ENCODE measurements at places on chromosomes 13 and 19. TPM values are rescaled to one million over a fixed set of nuclear protein-coding genes. Genes with fewer than 3 reads are reported as not detected.
A peak's percentile ranks its signal among the peaks of the same experiment; 100 is the strongest.

- DNase-seq: no peak
Observed at GRCh38 chr13:95741584-95742563, 64.9 kb downstream of the DNAJC3 start.

DNA sequence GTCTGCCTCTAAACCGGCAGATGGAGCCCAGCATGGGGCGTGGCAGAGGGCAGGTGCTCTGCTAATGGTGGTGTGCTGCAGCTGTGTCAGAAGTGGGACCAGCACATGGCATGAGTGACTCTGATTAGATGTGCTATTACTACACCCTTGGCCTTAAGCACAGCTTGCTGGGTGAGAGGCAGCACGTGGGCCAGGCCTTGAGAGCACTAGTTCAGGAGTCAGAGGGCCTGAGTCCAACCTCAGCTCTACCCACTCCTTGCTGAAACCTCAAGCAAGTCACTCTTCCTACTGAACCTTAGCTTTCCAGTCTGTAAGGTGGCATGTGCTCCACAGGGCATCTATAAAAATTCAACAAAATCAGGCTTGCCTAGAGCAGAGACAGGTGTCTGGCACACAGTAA lies 22.7 kb downstream of the AKT2 start:
- DNase-seq: no peak

GRCh38 chr13:28121224-28121623 lies 17.1 kb upstream of the PAN3 start:
- no peak for DNase-seq

DNA sequence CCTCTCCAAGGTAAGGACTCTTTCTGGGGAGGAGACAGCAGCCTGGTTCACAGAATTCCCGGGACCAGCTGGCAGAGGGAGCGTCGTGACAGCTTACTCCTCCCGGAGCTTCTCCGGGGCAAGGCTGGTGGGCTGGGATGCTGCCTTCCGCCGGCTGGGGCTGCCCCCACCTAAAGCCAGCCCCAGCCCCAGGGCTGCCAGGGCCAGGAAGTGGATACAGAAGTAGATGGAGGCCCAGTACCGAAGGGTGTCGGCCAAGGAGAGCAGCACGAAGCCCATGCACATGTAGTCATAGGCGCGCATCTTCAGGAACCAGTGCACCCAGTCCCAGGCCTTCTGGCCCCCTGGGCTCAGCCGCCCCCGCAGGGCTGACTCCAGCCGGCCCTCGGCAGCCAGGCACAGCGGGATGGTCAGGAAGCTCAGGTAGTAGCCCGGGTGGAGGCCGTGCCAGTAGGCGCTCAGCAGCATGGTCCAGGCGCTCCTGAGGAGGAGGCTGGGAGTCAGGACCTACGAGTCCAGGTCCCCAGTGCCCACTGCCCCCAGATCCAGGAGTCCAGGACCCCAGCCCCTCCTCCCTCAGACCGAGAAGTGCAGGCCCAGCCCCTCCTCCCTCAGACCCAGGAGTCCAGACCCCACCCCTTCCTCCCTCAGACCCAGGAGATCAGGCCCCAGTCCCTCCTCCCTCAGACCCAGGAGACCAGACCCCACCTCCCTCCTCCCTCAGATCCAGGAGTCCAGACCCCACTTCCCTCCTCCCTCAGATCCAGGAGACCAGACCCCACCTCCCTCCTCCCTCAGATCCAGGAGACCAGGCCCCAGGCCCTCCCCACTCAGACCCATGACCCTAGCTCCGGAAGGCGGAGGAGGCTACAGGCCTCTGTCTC lies 1.2 kb upstream of the TMC4 start:
- no peak for DNase-seq

DNA sequence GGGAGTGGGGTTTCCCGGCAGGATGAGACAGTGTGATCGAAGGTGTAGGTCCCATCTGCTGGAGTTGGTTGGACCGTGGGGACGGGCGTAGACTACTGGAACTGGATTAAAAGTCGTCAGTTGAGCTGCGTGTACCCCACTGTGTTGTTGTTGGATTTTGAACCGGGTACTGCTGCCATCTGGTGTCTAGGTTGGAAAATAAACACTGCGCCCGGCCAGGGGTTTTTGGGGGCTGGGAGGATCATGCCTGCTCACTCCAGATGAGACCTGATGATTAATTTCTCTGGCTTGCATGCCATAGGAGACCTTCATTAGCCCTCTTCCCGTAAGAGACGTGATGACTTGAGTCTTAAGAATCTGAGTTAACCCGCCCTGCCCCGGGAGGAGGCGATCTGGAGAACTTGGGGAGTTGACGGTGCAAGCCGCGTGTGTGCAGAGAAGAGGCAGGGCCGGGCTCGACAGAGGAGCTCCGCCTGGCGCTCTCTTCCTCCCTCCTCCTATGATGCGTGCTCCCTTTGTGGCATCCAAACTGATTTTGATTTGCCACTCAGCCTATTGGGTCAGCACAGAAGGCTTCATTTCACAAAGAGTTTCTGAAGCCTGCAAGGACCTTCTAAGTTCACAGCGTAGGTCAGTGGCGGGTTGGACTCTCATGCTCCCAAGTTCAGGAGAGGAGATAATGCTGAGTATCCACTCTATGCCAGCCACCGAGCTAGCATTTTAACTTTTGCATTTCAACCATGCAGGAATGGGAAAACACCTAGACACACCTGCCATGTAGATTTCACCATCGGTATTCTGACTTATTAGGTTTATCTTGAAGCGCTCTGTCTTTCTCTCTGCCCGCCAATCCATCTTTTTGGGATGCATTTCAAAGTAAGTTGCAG lies 2.7 kb downstream of the UHRF1 start:
- DNase-seq: peak; percentile 64

- DNase-seq: no peak
Observed at GRCh38 chr19:3708207-3708931, at the start of gene TJP3. Gene TJP3 (plus strand): TSS chr19:3708384. CDS start chr19:3728433, 20,049 bp downstream.

GRCh38 chr19:38470788-38471480 lies 37.4 kb downstream of the RYR1 start:
- DNase-seq: no peak

GRCh38 chr13:98448642-98448928 lies 128.3 kb downstream of the STK24 start:
- DNase-seq: no peak

GRCh38 chr13:20128459-20128931 lies 32.4 kb downstream of the GJA3 start:
- no peak for DNase-seq

GRCh38 chr13:73310366-73310765 lies 251.6 kb downstream of the KLF5 start:
- no peak for DNase-seq

- no peak for DNase-seq
Observed at GRCh38 chr13:51045451-51045850, 65.6 kb downstream of the C13orf42 start.

- no peak for DNase-seq
Observed at GRCh38 chr13:24127116-24127631, 33.3 kb upstream of the SPATA13 start.

- no peak for DNase-seq
Observed at GRCh38 chr13:110268061-110268460, 38.9 kb downstream of the COL4A1 start.

- DNase-seq: no peak
Observed at GRCh38 chr13:113625965-113626721, 31.9 kb downstream of the ATP4B start.

GRCh38 chr13:71460211-71460610 lies 406.8 kb downstream of the DACH1 start:
- no peak for DNase-seq

DNA sequence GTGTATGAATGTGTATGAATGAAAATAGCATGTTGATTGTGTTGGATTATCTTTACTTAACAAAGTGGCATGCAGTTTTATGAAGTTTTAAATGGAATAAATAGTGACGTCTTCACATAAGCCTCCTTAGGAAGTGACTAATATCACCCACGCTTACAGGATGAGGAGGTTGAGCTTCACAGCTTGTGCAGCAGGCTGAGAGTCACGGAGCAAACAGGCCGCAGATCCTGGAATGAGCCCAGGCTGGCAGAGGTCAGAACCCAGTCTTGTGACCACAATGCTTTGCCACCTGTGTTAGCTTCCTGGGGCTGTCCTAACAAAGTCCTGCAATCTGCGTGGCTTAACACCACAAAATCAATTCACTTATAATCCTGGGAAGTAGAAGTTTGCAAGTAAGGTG lies 20.8 kb downstream of the LAIR2 start:
- DNase-seq: no peak

DNA sequence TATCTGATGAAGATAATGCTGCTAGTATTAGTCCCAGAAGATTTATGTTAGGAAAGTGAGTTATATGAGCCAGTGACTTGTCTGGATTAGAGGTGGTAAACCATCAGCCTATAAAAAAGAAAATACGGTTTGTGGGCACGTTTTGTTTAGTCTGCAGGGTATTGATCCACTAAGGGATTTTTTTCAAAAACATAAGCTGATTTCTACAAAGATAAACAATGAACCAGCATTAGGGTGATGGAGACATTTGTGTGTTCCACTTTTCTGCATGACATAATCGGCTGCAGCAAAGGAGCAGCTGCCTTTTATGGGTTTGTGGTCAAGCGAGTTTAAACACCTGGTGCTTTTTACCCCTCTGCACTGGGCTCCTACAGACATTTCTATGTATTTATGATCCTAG lies 836.4 kb upstream of the GPC6 start:
- DNase-seq: no peak

- no peak for DNase-seq
Observed at GRCh38 chr19:8702350-8702749, 3.8 kb upstream of the ACTL9 start.

GRCh38 chr19:30862876-30863275 lies 486.4 kb downstream of the TSHZ3 start:
- DNase-seq: no peak

DNA sequence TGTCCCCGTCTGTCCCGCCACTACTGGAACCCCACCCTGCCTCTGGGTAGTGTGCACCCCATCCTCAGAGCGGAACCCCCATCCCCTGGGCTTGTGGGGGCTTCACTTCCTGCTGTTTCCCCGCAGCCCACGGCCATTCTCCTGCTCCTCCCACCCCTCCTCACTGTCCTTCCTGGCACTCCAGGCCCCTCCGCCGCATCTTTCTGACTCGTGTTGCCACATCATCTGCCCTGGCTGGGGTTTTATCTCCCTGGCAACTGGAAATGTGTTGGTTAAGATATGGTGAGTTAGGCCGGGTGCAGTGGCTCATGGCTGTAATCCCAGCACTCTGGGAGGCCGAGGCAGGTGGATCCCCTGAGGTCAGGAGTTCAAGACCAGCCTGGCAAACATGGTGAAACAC lies 37.3 kb downstream of the KDM4B start:
- no peak for DNase-seq

- no peak for DNase-seq
Observed at GRCh38 chr13:51488212-51488611, 35.4 kb upstream of the INTS6 start.

GRCh38 chr13:36130552-36131221 lies 495 bp downstream of the DCLK1 start:
- DNase-seq: peak; percentile 46

DNA sequence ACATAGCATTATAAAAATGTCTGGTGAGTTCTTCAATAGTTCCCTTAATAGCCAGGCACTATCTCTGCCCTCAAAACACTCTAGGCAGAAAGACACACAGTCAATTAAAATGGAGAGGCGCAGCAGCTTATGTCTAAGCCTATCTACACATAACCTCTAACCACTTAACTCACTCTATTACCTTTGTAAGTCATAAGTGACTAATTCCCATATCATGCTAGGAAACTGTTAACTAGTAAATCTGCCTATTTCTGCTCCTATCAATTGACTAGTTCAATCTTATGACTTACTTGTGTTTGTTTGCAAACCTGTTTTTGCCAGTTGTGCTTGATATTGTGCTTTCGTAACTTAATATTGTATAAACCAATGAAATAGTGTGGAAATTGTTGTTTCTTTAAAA lies 3.2 kb downstream of the CCDC122 start:
- DNase-seq: no peak

GRCh38 chr19:18972851-18973250 lies 31.8 kb upstream of the HOMER3 start:
- DNase-seq: no peak

- DNase-seq: no peak
Observed at GRCh38 chr19:53907193-53907581, 1.9 kb upstream of the CACNG7 start.

DNA sequence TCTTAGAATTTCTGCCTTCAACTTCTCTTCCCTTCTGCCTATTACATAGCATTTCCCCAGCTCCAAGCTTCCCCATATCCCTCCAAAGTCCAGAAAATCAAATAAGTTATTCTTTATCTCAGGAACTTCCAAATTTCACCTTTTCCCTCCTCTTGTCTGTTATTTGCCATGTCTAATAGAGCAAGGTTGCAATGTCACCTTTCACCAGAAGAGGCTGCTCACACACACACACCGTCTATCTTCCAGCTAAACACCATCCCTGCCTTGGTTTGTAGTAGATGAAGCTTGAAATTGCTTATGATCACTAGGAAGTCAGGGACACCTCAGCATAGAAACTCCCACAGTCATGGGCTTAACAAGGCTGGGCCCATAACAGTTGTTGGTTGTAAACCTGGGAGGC lies 48.4 kb downstream of the ZNRF4 start:
- DNase-seq: no peak

DNA sequence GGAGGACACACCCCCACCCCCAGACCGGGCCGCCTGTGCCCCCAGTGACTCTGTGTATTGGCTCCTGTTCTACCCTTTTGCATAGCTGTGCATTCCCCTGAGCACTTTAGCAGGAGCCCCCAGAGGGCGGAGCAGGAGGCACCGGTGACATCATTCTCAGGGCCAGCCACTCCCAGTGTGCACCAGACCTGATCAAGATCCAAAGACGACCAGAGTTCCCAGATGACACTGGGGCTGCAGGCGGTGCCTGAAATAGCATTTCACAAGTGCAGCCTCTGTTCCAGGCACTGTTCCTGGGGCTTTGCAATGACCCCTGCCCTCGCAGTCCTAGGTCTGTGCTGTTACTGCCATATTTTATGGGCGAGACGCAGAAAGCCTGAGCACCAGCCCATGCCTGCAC lies 14.5 kb upstream of the PTPRS start:
- DNase-seq: no peak

DNA sequence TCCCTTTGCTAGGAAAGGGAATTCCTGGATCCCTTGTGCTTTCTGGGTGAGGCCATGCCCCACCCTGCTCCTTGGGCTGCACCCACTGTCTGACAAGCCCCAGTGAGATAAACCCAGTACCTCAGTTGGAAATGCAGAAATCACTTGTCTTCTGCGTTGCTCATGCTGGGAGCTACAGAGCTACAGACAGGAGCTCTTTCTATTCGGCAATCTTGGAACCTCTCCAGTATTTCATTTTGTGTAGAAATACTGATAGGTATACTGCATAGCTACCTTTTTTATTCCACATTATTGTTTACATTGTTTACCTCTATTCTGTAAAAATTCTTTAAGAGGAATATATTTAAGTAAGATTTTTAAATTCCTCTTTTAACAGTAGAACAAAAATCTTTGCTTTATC lies 302.5 kb upstream of the SLITRK5 start:
- DNase-seq: no peak

GRCh38 chr13:59358014-59358413 lies 805.7 kb downstream of the DIAPH3 start:
- DNase-seq: no peak

ARHGAP33 gene
- 29.8 TPM for polyA plus RNA-seq

PAN3 gene
- 33.1 TPM for polyA plus RNA-seq

ZNF329 gene
- polyA plus RNA-seq: 12.6 TPM

ZNF208 gene
- polyA plus RNA-seq: 0.68 TPM

PINLYP gene
- polyA plus RNA-seq: 11.6 TPM

TEX29 gene
- not detected for polyA plus RNA-seq

B3GNT3 gene
- not detected for polyA plus RNA-seq
